ENCODE measurements at places on chromosomes 6 and 20.

- no peak for DNase-seq
Observed at GRCh38 chr6:105078386-105078708, 101.5 kb downstream of the POPDC3 start.

- no peak for DNase-seq
Observed at GRCh38 chr6:148814082-148814790, 67.4 kb downstream of the UST start.

GRCh38 chr6:37059344-37060194 lies 54.1 kb downstream of the FGD2 start:
- DNase-seq = peak; percentile 32

GRCh38 chr6:48110436-48111142 lies 408 bp downstream of the PTCHD4 start:
- DNase-seq = peak; percentile 34

DNA sequence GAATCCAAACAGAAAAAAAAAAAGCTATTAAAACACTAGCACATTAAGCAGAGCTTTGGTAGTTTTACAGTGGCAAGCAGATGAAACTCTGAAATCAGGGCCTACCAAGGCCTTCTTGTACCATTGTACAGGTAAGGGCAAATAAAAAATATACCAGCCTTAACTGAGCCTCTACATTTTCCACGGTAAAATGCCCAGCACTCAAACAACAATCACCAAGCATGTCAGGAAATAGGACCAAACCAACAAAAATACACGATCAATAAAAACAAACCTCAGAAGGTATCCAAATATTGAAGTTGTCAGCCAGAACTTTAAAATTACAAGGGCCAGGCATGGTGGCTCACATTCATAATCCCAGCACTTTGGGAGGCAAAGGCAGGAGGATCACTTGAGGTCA lies 18.3 kb downstream of the TRERF1 start:
- no peak for DNase-seq

Data from NCI-H146 (cell line).